Amniotic epithelial cell (primary cell): ENCODE measurements at places on chromosomes 3 and 15.
A peak's percentile ranks its signal among the peaks of the same experiment; 100 is the strongest.

DNA sequence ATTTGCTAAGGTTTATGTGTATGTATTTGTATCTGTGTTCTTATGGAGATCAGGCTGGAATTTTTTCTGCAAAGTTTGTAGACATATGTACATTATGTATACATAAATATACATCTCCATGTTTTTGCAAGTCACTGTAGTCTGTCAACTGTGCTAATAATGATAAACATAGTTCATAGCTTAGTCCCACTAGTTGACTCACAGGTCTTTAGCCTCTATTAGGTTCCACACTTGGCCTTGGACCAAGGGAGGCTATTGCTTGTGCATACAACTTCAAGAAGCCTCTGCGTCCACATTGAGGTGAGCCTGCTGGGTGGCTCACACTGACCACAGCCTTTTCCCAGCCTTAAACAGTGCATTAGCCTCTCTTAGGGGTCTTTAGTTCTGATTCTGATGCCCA, 243.8 kb upstream of the PEX5L start:
- DNase-seq: no peak

GRCh38 chr15:36893276-36893675, 207.1 kb downstream of the MEIS2 start:
- DNase-seq: no peak

GRCh38 chr15:76764004-76764403, 141.1 kb downstream of the SCAPER start:
- DNase-seq: no peak

- DNase-seq: peak; percentile 1
Measured at GRCh38 chr3:21170964-21171363, 580.0 kb downstream of the ZNF385D start.

- no peak for DNase-seq
Measured at GRCh38 chr3:195790901-195791300, 20.8 kb downstream of the MUC4 start.

DNA sequence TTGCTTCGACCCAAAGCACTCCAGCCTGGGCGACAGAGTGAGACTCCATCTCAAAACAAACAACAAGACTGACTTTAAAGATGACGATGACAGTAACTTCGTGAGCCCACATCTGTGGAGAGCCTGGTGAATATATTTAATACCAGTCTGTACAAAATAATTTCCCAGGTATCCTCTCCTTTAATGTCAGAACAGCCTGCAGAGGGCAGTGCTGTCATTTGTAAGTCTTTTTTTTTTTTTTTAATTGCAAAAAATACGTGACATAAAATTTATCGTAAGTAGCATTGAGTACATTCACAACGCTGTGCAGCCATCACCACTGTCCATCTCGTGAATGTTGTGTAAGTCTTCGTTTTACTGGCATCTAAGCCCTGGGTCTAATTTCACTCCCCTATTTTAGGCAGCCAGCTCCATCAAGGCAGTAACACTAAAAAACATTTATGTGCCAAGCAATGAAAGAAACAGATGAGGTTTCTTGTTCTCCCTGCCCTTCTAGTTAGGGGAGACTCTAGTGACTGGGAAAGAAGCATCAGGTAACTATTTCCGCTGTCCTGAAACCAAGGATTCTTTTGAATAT, 1.4 kb downstream of the HTD2 start:
- peak; percentile 65 for DNase-seq
